ENCODE measurements at places on chromosomes 11 and 22.

- no peak for DNase-seq
Observed at GRCh38 chr11:13314676-13315394, 37.2 kb downstream of the BMAL1 start.

DNA sequence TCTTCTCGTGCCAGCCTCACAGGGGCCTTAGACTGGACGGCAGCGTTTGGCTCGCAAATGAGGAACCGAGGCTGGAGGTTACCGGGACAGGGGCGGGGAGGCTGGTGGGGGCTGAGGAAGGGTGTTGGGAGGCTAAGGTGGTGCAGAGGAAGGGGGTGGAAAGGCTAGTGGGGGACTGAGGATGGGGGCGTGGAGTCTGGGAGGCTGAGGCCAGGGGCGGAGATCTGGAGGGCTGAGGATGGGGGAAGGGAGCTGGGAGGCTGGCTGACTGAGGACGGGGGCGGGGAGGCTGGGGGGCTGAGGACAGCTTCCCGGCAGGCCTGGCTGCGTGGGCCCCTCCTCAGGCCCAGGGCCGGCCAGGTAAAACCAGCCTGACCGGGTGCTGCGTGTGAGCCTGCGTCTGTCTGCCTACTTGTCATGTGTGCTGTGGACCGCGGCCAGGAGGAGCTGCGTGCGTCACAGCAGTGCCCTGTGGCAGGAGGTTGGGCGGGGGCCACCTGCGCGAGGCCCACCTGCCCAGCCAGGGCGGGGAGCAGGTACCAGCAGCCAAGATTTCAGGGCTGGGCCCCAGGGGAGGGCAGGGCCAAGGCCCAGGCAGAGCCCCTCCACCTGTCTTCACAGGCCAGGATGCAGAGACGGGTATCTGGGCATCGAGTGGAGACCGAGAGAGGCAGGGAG is 9.4 kb upstream of the PIM3 start:
- no peak for DNase-seq

GRCh38 chr11:131668500-131669400 is 298.3 kb downstream of the NTM start:
- peak; percentile 64 for DNase-seq

- DNase-seq = peak; percentile 76
Observed at GRCh38 chr22:37222440-37222971, 10.2 kb upstream of the SSTR3 start.

DNA sequence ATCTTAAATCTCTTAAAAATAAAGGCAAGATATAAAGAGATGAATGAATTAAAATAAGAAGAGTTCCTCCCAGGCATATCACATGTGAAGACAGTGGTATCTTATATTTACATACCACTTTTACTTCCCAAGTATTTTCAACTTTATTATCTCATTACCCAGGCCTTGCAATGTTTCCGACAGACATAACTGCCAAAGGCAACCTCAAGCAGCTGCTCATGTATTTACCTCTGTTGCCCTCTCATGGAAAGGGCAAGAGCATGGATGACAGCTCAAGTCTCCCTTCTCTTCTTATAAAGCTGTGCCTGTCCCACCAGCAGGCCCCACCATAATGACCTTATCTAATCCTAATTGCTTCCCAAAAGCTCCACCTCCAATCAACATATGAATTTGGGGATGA is 894.2 kb downstream of the NTM start:
- DNase-seq = no peak

GRCh38 chr22:33691057-33691630 is 229.1 kb downstream of the LARGE1 start:
- DNase-seq = no peak

All from activated CD8-positive, alpha-beta memory T cell treated with anti-CD3 and anti-CD28 coated beads for 24 hours (primary cell).